ENCODE measurements at places on chromosomes 12 and 14. TPM values are rescaled to one million over a fixed set of nuclear protein-coding genes. Genes with fewer than 3 reads are reported as not detected.

- no peaks in the 10 kb centered on the region for H3K4me1 ChIP-seq
- H3K36me3 ChIP-seq: no peaks in the 10 kb centered on the region
- H3K4me3 ChIP-seq: no peak overlapping the region
- H3K27ac ChIP-seq: no peak overlapping the region
These were observed 9.5 kb downstream of the GPR19 start for GRCh38 chr12:12686472-12686871.

OR4Q3 gene
- total RNA-seq: not detected

M6PR gene
- total RNA-seq: 118 TPM

PRIMA1 gene
- 2.1 TPM for total RNA-seq

- peaks cover 10% of the 10 kb centered on the region for H3K4me1 ChIP-seq
- H3K4me3 ChIP-seq: peak overlapping the region; percentile 89
- DNase-seq: no peak
These were observed 936 bp downstream of the AKT1 start for GRCh38 chr14:104794631-104794992.

NELL2 gene
- total RNA-seq: 9.9 TPM

BLOC1S1 gene
- 162 TPM for total RNA-seq

DNA sequence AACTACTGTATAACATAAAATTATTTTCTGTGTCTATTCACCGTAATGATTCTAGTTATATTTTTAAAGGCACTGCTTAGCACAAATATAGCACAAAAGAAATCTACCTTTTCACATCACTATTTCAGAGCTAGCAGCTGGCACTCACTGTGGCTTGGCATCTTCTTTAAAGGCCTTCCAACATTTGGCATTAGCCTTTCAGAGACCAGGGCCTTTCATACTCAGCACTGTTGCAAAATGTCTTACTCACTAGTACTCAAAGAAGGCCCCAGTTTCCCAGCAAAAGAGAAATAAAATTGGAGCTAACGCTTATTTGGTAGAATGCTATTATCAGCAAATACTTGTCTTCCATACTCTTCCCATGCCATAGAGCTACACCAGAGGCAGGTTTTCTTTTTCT is 238.4 kb downstream of the MED13L start:
- no peak for DNase-seq
- no peaks in the 10 kb centered on the region for H3K4me1 ChIP-seq
- H3K36me3 ChIP-seq: no peaks in the 10 kb centered on the region
- no peaks in the 10 kb centered on the region for H3K27me3 ChIP-seq
- no peak overlapping the region for H3K4me3 ChIP-seq

SDSL gene
- total RNA-seq: 4.6 TPM

DNA sequence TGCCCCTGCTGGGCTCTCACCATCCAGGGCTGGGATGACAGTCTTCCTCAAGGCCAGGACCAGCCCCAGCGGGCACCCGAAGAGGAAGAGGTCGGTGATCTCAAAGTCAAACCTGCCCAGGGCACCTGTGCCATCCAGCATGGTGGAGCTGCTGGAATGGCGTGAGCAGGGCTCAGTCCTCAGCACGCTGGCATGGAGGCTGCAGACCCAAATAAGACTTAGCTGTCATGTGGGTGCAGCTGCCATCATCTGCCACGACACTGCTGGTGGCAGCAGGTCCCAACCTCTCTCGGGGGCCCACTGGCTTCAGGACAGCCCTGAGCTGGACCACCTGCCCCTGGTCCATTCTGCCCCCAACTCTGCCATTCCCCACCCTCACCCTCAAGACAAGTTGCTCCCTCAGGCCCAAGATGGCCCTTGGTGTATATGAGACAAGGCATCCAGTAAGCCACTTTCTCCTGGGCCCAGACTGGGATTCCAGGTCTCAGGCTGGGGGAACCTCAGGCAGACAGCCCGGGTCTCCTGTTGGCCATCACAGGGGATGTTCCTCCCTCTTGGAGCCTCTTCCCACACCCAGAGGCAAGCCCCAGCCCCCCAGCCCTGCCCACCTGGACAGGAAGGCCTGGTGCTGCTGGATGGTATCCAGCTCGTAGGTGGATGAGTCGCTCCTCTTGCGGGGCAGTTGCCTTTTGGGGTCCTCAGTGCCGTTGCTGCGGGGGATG is 14.5 kb downstream of the ARL6IP4 start:
- peak overlapping the region; percentile 28 for H3K4me3 ChIP-seq
- DNase-seq: no peak
- no peaks in the 10 kb centered on the region for H3K36me3 ChIP-seq
- no peak overlapping the region for H3K27ac ChIP-seq
- H3K27me3 ChIP-seq: no peaks in the 10 kb centered on the region

DNA sequence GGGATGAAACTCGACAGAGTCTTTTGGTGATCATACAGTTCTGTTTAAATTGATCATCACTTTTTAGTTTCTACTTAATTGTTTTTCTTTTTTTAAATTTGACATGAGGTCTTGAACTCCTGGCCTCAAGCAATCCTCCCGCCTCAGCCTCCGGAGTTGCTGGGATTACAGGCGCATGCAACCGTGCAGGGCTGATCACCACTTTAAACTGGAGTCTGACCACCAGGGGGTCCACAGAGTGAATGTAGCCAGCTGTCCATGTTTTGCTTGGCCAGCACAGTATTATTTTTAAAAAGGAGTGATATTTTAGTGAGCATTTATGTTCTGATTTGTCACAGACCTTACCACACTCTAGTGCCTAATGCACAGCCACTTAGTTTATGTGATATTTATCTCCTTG is 10.7 kb downstream of the DAAM1 start:
- H3K4me1 ChIP-seq: no peaks in the 10 kb centered on the region
- H3K36me3 ChIP-seq: no peaks in the 10 kb centered on the region
- DNase-seq: no peak
- H3K4me3 ChIP-seq: no peak overlapping the region

DNA sequence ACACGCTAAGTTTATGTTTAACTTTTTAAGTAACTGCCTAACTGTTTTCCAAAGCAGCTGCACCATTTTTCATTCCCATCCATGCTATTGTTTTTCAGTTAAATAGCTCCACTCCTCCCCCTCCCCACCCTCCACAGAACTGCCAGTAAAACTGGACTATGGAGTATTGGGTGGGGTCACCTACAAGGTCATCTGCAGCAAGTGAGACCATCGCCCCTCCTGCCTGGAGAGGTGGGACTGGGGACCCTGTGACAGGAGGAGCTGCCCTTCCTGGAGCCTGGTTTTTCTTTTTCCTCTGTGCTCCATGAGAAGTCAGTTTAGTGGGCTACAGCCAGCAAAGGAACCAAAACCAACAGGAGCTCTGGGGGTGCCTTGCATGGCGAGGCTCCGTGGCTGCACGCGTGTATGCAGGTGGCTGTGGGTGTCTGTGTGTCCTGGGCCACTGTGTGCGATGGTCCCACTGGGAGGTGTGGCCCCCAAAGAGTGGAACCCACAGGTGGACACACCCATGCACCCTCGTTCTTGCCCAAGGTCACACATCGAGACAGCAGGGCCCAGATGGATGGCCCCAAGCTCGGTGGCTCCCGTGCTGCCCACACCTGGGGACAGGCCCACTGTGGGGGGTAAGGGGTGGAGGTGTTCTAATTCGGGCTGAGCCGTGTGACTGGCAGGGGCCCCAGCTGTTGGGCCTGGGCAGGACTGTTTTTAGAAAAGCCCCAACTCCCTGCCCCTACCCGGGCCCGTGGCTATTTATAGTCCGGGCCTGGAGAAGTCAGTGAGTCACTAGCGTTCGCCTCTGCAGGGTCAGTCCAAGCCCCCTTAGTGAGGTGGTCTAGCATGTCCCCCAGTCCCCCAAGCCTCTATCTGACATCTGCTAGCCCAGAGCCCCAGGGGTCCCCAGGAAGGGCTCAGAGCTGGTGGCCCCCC is 2.3 kb upstream of the ADSS1 start:
- no peak overlapping the region for H3K27ac ChIP-seq
- H3K4me1 ChIP-seq: peaks cover 16% of the 10 kb centered on the region
- no peaks in the 10 kb centered on the region for H3K36me3 ChIP-seq
- H3K27me3 ChIP-seq: no peaks in the 10 kb centered on the region

GRCh38 chr12:3178671-3179313 is 101.6 kb downstream of the TSPAN9 start:
- no peak for DNase-seq
- H3K27ac ChIP-seq: no peak overlapping the region
- H3K4me3 ChIP-seq: no peak overlapping the region
- H3K4me1 ChIP-seq: no peaks in the 10 kb centered on the region
- no peaks in the 10 kb centered on the region for H3K27me3 ChIP-seq

LRRK2 gene
- 11.1 TPM for total RNA-seq

DNA sequence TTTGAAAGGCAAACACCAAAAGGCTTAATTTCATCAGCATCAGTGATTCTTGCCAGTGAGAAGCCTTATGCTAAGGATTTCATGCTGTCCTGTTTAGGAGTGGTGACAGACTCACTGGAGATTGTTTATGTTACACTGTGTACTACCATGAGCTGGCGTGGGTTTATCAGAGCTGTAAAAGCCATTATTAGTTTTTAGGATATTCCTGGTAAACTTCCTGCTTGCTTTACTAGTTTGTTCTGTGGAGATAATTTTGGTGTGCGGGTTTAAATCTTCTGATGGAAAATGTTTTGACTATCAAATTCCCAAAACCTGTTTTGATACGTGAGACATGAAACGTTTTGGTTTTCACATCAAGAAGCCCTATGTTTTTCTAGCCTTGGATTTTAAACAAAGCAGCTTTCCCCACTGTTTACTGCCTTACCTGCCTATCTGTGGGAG is 15.2 kb downstream of the PPFIBP1 start:
- H3K27me3 ChIP-seq: no peaks in the 10 kb centered on the region
- no peak for DNase-seq
- H3K4me3 ChIP-seq: no peak overlapping the region
- no peaks in the 10 kb centered on the region for H3K36me3 ChIP-seq
- peak overlapping the region; percentile 3 for H3K27ac ChIP-seq

KRT83 gene
- 0.33 TPM for total RNA-seq

VRTN gene
- total RNA-seq: not detected

DNA sequence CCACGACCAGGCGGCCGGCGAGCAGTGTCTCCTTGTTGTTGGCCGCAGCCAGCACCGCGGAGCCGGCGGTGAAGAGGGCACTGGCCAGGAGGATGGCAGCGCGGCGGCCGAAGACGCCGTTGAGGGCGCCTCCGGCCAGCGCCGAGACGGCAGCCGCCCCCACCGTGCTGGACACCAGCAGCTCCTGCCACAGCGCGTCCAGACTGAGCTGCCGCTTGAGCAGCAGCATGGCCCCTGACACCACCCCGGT is 691 bp downstream of the SLC2A13 start:
- no peaks in the 10 kb centered on the region for H3K36me3 ChIP-seq
- peak overlapping the region; percentile 94 for H3K4me3 ChIP-seq
- no peaks in the 10 kb centered on the region for H3K4me1 ChIP-seq
- H3K27ac ChIP-seq: peak overlapping the region; percentile 68
- DNase-seq: peak; percentile 52
- H3K27me3 ChIP-seq: no peaks in the 10 kb centered on the region

DNA sequence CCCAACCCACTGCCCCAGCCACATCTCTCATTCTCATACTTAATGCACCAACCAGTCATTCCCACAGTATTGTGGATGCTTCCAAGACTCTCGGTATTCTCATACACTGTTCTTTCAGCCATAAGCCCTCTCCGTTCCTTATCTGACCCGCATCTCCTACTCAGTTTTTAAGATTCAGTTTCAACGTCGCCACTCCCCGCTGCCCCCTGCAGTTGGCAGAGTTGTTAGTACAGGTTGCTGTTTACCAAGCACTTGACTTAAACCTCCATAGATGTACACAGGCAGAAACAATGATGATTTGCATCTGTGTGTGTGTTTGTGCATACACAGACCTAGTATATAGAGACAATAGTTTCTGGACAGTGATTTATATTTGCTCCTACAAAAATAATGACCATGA is 40.2 kb downstream of the PAH start:
- no peak overlapping the region for H3K27ac ChIP-seq
- no peaks in the 10 kb centered on the region for H3K27me3 ChIP-seq
- DNase-seq: no peak
- H3K36me3 ChIP-seq: no peaks in the 10 kb centered on the region

LALBA gene
- total RNA-seq: not detected

CCND2 gene
- total RNA-seq: 43.3 TPM

FOXG1 gene
- total RNA-seq: not detected

SLC38A1 gene
- 7.8 TPM for total RNA-seq

DNA sequence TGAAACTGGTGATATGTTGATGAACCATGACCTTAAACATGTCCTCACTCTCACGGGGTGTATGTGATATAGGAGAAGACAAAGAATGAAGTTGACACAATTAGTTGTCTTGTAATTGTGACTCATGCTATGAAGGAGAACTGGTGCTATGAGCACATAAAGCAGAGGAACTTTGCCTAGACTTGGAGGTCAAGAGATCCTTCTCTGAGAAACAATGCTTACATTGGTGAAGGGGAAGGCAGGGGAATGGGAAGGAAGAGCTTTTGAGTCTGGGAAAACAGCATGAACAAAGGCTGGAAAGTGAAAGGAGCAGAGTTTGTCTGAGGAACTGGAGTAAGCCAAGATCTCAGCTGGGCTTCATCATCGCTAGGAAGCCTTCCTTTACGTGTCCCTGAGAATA is 83.2 kb downstream of the MYRFL start:
- DNase-seq: no peak
- no peaks in the 10 kb centered on the region for H3K4me1 ChIP-seq
- no peaks in the 10 kb centered on the region for H3K27me3 ChIP-seq
- H3K27ac ChIP-seq: no peak overlapping the region
- no peak overlapping the region for H3K4me3 ChIP-seq

KIF26A gene
- 4.6 TPM for total RNA-seq

GRCh38 chr14:32785585-32785984 is 153.1 kb upstream of the NPAS3 start:
- no peak overlapping the region for H3K27ac ChIP-seq
- no peaks in the 10 kb centered on the region for H3K27me3 ChIP-seq
- no peak for DNase-seq
- no peak overlapping the region for H3K4me3 ChIP-seq

BATF gene
- 15.7 TPM for total RNA-seq

GRCh38 chr12:58321414-58321813 is 380.0 kb downstream of the ATP23 start:
- H3K4me1 ChIP-seq: no peaks in the 10 kb centered on the region
- no peak overlapping the region for H3K27ac ChIP-seq
- H3K4me3 ChIP-seq: no peak overlapping the region
- DNase-seq: no peak
- no peaks in the 10 kb centered on the region for H3K27me3 ChIP-seq

SLC10A1 gene
- not detected for total RNA-seq

SIRT4 gene
- 3.1 TPM for total RNA-seq

KLHL33 gene
- total RNA-seq: 0.64 TPM

- no peak overlapping the region for H3K4me3 ChIP-seq
- DNase-seq: no peak
- no peaks in the 10 kb centered on the region for H3K4me1 ChIP-seq
- no peak overlapping the region for H3K27ac ChIP-seq
These were observed 236.1 kb upstream of the PLEKHG7 start for GRCh38 chr12:92466391-92467305.

GRCh38 chr14:79421811-79422210 is 789.5 kb downstream of the DIO2 start:
- no peaks in the 10 kb centered on the region for H3K36me3 ChIP-seq
- H3K4me3 ChIP-seq: no peak overlapping the region
- H3K4me1 ChIP-seq: no peaks in the 10 kb centered on the region
- H3K27ac ChIP-seq: no peak overlapping the region
- no peaks in the 10 kb centered on the region for H3K27me3 ChIP-seq
- DNase-seq: no peak
